Choroid plexus epithelial cell (primary cell): ENCODE measurements at places on chromosomes 16 and 17.

DNA sequence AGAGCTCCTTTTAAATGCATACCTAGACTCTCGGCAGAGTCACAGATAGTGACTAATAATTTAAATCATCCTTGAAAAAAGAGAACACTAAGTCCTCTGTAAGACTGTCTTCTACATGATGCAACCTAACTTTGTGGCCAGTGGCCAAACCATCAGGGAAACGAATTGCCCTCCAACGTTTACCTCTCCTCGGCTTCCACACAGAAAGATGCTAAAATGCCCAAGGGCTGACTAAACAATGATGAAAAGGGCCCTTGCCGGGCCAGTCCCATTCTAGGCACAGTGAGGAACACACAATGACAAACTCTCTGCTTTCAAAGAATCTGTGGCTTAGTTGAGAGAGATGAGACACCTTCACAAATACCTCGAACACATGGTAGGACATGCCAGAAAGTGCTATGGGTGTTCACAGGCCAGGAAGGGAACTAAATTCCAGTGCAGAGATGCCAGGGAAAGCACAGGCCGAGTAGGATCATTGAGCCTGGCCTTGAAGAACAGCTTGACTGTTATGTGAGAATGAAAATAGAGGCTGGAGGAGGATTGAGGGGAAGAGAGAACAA, 35.3 kb upstream of the PITPNM3 start:
- peak; percentile 90 for DNase-seq

DNA sequence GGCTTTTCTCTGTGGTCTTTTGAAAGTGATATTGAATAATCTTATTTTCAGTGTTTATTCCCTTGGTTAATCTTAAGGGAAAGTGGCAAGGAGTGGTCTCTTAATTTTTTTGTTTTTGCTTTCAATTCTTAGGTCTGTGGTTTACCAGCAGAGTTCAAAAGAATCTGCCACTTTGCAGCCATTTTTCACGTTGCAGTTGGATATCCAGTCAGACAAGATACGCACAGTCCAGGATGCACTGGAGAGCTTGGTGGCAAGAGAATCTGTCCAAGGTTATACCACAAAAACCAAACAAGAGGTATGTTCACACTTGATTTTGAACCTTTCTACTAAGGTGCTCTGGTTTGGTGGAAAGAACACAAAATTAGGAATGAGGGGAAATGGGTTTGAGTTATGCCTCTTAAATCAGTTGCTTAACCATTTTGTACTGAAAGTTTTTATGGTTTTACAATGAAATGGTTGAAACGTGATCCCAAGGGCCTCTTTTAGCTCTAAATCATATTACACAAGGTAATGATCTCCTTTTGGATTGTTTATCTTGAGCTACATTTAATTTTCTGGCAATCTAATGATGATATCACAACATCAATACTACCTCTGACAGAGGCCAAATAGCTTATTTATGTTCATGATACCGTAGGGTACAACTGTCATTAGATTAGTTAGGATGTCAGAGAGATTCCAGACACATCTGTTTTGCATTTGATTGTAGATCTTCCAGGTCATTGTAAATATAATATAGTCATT, 51.6 kb upstream of the CRISPLD2 start:
- no peak for DNase-seq

GRCh38 chr16:89373355-89374110, 116.8 kb downstream of the ANKRD11 start:
- peak; percentile 98 for DNase-seq

DNA sequence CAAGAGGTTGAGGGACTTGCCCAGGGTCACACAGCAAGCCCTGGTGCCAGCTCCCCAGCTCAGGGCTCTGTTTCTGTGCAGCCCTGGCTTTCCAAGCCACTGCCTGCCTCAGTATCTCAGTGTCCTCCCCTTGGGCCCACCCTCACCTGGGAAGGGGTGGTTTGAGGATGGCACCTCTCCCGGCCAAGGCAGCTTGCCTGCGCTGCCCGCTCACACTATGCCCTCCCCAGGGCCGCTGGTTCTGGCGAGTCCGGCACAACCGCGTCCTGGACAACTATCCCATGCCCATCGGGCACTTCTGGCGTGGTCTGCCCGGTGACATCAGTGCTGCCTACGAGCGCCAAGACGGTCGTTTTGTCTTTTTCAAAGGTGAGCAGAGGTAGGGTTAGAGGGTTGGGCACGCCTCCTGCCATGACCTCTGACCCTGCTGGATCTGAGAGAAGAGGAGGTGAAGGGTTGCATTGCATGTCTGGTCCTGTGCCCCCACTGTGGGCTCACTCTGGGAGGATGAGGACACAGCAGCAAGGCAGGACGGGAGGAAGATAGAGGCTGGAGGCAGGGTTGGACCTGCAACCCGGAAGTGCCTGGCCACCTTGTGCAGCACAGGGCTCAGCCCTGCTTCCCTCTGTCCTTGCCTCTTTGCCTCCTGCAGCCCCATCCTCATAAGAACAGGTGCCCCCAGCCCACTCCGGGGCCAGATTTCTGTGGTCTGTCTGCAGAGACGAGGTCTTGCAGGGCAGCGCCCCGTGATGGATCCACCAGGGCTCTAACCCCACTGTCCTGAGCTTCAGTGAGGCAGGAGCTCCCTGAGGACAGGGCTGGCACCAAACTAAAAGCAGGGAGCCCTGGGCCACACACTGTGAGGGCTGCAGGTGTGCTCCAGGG, 16.7 kb downstream of the MMP15 start:
- no peak for DNase-seq

GRCh38 chr17:42458497-42459255, at the start of gene ATP6V0A1:
ATP6V0A1 (plus strand) TSS chr17:42458878; CDS start chr17:42460895, 2,017 bp downstream.
- peak; percentile 89 for DNase-seq
